ENCODE measurements at places on chromosomes 5 and 9.

- DNase-seq, result no peak
These were observed 9.3 kb upstream of the NRARP start for GRCh38 chr9:137311171-137311985.

DNA sequence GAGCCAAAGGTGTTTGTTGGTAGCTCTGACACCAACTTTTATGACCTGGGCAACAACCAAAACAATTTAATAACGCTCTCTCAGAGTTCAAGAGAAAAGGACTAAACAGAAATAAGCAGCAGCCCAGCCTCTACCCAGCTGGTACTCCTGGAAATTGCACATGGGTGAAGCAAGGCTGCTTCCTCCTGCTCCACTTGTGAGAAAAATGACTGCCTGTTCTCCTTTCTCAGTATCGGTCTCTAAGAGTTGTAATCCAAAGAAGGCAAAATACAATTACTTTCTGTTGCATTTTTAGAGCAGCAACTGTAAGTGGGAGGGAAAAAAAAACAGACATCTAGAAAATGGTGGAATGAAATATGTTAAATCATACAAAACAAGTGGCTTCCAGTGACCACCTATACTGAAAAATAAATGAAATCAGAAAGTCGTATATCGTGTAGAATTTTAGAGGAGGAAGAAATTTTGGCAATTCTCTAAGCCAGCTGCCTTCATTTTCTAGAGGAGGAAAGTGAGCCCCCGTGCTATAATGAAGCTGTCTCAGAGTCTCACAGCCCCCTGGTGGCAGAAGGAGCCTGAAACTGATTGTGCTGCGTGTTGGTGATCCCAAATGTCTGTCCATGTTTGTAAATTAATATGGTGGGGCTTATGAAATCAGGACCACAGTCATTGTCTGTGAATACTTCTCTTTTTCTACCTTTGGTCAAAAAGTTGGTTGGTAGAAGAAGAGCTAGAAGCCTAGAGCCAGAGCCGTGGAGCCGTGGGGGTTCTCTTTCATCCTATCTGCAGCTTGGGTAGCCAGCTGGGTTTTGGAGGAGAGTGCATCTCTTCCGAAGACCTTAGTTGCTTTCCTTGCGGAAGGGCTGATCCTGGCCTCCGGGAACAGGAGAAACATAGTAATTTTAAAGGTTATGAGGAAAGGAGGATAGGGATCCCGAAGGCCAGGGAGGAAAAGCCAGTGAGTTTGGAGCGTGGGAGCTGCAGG lies 139.9 kb downstream of the PIP5K1B start:
- DNase-seq, result peak; percentile 33

- no peak for DNase-seq
These were observed 101.9 kb upstream of the COL5A1 start for GRCh38 chr9:134539586-134540194.

GRCh38 chr5:67875601-67876000 lies 340.0 kb upstream of the PIK3R1 start:
- peak; percentile 32 for DNase-seq

DNA sequence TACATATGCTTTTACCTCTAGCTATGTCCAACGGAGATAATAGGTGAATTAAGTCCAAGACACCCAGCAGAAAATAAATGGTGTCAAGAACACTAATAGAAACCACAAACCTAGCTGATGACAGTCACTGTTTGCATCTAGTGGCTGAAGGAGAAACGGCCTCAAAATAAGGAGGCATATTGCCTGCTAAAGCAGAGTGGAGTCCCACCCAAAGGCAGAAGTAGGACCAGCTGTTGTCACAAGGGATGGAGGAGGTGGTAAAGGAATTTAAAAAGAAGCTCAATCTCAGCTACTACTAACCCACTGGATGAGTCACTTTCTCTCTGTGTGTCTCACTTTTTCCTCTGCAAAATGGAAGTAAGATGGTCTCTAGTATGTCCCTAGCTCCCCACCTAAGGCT lies 224.3 kb downstream of the GRIA1 start:
- no peak for DNase-seq

- DNase-seq, result no peak
These were observed 182.9 kb upstream of the RIOK2 start for GRCh38 chr5:97365918-97366317.

GRCh38 chr5:17737092-17737491 lies 102.8 kb downstream of the TAF11L14 start:
- DNase-seq, result no peak

GRCh38 chr9:115328228-115328627 lies 210.3 kb upstream of the TNC start:
- peak; percentile 21 for DNase-seq

- DNase-seq, result no peak
These were observed 11.0 kb upstream of the RNU6ATAC start for GRCh38 chr9:134175291-134175807.

GRCh38 chr5:157214861-157215513 lies 34.3 kb downstream of the ITK start:
- no peak for DNase-seq

DNA sequence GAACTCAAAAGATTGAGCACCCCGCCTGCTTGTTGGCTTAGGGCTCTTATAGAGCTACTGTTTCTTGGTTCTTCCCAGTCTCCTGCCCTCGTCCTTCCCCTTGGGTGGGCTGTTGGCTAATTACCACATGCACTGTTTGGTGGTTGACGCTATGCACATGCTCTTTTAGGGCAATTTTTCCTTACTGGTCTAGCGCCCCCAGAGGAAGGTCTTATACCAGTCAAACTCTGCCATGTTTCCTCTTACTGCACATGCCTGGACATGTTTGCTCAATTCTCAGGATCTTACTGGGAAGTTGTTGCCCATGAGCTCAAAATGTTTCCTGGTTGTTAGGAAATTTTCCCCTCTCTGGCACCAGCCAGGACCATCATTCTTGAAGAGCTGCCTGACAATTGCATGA lies 101.9 kb downstream of the SLC28A3 start:
- no peak for DNase-seq

GRCh38 chr9:137252555-137253506 lies 1.7 kb downstream of the STPG3 start:
- DNase-seq, result no peak

GRCh38 chr5:39080597-39081204 lies 6.5 kb upstream of the RICTOR start:
- DNase-seq, result peak; percentile 67

- no peak for DNase-seq
These were observed 347.8 kb downstream of the EFNA5 start for GRCh38 chr5:107322936-107323335.

DNA sequence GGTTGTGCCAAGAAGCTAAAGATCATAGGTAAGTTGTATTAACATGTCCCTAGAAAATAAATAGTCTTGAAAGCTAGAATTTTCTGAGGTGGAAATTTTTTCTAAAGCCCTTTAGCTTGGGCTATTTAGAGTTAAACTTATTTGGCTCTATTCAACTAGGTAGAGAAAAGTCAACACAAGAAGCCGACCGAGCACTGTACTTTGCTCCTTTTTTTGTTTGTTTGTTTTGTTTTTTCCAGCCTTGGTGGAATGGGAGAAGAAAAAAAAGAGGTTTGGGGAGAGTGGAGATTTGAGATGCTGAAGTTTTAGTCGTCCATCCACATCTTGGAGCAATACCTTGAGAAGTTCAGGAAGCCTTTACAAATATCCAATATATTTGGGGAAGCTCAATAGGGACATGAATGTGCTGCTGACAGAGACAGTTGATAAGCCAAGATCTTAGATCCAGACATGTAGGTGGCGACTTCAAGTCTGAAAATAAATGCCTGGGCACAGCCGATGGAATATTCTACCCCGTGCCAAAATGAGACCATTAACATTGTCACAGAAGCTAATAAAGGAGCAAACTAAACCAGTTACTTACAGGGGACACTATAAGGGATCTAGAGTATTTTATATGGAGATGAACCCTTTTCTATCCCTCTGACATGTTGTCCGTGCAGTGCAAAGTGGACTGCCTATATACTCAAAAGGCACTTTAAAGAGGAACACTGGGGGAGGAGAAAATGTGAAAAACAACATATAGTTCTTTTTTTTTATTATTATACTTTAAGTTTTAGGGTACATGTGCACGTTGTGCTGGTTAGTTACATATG lies 466.1 kb downstream of the PTPRD start:
- DNase-seq, result no peak

DNA sequence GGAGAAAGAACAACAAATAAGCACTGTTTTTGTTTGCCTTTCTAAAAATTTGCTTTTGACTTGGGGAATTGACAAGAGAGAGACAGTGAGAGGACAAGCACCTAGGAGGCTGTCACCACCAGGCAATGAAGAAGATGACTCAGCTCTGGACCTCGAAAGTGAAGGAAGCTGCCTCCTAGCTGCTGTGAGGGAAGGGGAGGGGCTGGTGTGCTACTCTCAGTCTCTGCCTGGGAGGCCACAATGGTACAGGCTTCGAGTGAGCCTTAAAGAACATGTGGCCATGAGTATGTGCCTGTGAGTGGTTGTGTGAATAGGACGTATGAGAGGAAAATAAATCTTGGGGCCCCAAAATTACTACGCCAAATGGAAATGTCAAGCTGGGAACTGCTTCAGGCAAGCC lies 7.1 kb upstream of the PLK2 start:
- peak; percentile 43 for DNase-seq

DNA sequence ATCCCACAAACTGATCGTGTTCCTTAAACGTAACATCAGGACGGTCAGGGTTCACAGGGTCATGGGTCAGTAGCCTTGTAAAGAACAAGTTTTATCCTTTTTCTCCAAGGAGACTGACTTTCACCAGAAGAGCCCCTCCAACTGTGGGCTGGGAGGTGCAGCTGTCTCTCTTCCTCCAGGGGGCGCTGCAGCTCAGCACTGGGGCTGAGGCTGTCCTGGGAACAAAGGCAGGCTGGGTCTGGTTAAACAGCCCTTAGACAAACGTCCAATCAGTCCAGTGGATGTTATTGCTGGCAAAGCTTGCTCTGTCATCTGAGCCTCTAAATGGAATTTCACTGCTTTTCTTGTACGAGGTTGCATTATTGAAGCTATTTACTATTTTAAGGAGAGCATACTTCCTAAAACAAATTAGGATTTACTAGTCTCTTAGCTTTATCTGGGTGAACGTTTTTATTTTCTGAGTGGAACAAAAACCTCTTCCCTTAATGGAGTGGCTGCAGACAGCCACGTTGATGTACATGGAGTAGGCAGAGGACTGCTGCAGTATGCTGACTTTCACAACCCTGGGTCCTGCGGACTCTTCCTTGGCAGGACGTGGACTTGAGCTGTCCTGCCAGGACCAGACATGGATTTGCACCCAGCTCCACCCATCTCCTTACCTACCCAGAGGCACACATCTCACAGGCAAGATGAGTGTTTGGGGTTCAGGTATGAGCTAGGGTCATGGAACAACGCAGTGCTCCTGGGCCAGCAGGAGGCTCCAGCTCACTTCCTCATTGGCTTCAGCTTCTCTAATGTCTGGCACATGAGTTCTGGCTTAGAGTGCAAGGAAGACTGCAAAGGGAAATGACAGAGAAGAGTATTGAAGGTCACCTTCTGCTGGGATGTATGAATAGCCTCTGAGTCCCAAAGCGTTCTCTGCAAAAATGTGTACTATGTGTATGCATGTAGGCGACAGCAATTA lies 7.8 kb downstream of the EXOSC2 start:
- peak; percentile 85 for DNase-seq

Measured in A673 (cell line).